ENCODE measurements at places on chromosomes 1 and 21.

- DNase-seq: no peak
Measured at GRCh38 chr1:55869065-55869464, 653.9 kb upstream of the USP24 start.

DNA sequence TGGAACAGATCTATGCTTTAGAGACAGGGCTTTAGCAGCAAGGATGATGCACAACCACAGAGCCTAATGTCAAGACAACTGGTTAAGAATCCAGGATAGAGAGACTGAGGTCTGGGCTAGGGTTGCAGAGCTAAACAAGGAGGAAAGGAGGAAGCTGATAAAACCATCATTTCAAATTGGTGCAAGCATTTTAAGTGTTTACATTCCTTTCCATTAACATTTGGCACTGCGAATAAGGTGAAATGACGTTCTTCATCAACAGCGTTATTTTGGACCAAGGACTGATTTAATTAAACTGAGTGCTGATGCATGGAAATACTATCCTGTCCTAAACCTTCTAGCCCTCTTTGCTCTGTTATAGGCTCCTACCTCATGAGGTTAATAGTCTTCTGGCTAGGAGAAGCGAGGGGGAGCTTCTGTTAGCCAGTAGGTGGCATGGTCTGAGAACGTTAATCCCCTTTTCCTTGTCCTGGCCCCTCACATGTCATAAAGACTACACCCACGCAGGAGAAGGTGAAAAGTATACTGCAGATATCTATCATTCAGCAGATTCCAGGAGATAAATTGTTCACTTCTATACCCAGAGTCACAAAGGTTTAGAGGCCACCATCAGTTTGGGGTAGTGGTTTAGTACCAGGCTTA lies 7.6 kb upstream of the C1orf21 start:
- no peak for DNase-seq

DNA sequence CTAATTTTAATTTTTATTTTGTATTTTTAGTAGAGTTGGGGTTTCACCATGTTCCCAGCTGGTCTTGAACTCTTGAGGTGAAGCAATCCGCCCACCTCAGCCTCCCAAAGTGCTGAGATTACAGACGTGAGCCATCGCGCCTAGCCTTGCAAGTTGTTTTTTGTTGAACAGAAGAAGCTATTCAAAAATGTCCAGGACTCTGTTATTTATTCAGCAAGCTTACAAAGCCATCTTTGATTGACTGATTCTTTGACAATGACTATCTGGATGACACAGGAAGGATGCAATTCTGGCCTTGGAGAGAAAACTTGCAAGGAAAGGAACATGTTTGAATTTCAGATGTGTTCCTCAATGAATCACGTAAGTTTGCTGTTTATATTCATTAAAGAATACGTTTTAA lies 63.5 kb downstream of the MAP3K7CL start:
- no peak for DNase-seq

- DNase-seq: no peak
Measured at GRCh38 chr1:50175719-50176639, 67.3 kb downstream of the ELAVL4 start.

GRCh38 chr1:18288722-18289121 lies 181.1 kb downstream of the IGSF21 start:
- DNase-seq: no peak

- no peak for DNase-seq
Measured at GRCh38 chr1:198186916-198187580, 30.2 kb downstream of the NEK7 start.

DNA sequence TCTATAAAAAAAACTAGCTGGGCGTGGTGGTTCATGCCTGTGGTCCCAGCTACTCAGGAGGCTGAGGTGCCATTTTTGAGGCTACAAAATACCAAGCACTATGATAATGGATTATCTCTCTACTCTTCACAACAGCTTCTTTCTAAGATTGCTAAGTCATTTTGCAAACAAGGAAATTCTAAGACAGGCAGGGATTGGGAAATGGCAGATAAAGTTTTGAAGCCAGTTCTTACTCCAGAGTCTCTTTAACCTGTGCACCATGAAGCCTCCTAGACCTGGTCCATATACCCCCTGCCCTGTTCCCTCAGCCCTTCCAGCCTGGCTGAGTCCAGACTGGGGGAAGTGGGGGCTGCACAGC lies 39.5 kb upstream of the DMBX1 start:
- no peak for DNase-seq

GRCh38 chr1:3650248-3651025 lies 534 bp upstream of the WRAP73 start:
- DNase-seq: no peak

GRCh38 chr1:113041569-113042284 lies 31.3 kb upstream of the LRIG2 start:
- DNase-seq: no peak

DNA sequence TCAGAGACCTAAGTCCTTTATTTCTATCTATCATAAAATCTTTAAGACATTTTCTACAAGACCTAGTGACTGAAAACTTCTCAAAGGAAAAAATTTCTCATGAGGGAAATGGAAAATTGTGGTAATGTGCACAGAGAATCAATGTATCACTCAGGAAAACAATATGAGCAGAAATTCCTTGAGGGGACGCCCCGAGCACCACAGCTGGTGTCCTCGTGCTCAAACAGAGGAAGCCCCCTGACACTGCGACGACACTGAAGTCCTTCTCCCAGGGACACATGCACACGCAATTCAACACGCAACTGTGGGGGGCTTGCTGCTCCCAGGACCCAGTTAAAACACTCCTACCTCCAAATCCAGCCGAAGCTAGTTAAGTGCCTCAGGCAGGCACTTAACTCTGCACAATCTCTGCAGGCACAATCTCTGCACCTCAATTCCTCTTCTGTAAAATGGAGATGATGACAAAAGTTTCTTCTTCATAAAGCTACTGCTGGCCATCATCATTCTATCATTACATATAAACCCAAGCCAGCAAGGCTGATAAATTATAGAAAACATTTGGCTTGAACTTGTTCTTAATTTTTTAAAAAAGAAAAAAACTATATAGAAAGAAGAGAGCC lies 16.0 kb downstream of the ZBTB17 start:
- no peak for DNase-seq

DNA sequence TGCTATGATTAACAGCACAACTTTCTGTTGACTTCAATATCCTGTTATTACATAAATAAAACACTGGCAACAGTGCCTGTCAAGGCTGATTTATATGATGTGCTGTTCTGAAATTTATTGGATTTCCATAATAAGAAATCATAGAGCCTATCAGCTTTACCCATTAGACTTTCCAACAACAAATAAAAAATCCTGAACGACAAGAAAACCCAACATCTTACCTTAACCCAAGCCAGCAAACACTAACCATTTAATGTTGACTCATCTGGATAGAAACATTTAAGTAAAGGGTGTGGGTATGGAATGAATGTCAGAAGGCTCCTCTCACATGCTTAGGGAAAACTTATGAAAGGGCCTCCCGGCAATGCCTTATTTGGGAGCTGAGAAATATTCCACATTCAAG lies 165.1 kb downstream of the SLC45A1 start:
- no peak for DNase-seq

DNA sequence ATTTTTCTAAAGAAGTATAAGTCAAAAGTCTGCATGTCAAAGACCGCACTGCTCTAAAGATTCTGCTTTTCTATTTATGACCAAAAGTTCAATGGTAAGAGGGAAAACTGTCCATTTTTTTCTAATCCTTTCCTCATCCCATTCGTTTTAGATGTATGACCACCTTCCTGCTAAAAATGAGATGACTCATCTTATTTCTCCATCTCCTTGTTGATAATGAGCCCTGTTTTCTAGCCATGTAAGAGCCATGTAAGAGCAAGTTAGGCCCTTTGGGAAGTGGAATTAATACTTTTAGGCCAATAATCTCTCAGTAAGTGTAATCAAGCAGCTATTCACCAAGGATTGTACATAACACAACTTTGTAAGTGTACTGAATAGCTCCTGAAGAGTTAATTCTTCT lies 475.6 kb upstream of the B3GALT2 start:
- no peak for DNase-seq

DNA sequence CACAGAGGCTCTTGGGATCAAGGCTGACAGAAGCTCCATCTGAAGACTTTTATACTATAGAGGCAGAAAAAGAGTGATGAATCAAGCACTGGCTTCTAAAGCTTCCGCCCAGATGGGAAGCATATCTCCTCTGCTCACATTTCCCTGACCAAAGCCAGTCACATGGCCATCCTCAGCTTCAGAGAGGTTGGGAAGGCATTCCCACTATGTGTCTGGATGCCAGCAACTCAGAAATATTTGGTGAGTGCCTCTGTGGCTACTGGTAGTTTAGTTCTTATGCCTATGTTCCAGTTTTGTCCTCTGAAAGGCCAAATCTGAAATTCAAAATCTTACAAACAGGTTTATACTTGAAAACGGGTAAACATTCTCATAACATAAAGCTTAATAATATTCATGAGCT lies 9.9 kb upstream of the DISC1 start:
- no peak for DNase-seq

GRCh38 chr1:81369833-81370232 lies 430.9 kb upstream of the ADGRL2 start:
- DNase-seq: no peak

DNA sequence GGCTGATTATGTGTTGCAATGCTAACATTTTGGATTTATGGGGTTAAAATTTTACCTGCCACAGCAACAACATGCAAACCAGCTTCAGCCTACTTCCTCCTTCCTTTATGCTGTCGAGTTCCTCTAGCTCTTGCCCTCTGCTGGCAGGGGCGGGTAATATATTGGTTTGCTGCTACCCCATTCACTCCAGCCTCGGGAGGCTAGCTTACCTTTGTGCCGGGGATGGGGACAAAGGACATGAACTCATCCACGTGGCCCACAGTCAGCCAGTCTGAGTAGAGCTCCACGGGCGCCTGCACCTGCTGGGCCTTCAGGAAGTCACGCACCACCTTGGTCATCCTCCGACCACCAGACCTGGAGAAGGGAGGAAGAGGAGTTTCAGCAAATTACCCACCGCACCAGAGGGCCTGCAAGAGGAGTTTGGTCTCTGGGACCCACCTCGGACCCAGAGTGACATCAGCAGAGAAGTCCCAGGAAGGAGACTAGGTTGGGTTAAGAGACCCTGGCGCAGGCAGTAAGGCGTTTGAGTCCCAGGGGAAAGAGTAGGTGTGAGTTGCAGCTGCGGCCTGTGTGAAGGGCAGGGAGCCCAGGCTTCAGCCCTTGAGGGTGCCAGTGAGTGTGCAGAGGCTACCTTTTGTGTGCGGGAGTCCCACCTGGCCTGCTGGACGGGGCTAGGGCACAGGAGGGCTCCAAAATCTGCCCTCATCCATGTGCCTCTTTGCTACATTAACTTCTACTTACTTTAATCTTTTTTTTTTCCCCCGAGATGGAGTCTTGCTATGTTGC lies 21.8 kb upstream of the SDHB start:
- no peak for DNase-seq

DNA sequence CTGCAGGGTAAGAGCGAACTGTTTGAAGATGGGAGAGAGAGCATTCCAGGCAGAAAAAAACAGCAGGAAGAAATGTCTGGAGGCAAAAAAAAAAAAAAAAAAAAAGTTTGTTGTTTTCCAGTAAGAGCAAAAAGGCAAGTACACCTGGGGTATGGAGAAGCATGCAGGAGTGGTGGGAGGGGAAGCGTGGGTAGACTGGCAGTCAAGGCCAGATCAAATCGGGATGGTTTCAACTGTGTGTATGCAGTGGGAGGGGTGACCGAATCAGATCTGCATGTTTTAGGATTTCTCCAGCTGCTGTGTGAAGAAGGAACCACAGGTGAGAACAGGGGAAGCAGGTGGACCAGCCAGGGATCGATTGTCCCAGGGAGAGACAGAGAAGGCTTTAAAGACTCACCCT lies 34.7 kb downstream of the CSMD2 start:
- no peak for DNase-seq

- no peak for DNase-seq
Measured at GRCh38 chr1:3940754-3941345, 40.8 kb upstream of the C1orf174 start.

DNA sequence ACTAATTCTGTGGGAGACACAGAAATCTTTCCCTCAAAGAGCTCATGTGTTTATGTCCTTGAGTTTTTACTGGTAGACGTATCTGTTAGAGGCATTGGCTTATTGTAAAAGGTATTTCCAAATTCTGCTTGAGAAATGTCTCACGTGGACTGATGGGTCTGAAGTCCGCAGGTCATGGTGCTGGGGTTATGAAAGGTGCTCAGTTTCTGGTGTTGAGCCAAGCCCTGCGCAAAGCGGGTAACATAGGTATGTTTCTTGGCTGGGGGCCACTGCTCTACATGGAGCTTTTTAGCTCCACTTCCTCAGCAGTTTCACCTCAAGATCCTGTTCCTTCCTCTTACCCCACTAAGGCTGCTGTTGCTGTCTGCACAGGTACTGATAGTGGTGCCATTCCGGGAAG lies 10.8 kb downstream of the UTP25 start:
- no peak for DNase-seq

DNA sequence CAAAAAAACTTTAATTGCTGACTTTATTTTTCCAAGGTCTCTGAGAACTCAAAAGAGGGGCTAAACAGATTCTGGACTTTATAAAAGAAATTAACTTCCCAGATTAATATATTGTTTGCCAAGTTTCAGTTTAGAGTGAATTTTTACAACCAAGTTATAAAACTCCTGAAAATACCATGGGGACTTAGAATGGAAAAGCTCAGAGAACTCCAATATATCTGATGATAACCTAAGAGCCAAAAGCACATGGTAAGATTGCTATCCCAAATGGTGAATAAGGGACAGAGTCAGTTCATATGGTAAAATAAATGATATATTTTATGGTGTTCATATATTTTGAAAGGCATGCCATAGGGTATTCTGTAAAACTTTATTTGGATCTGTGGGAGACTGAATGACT lies 470.9 kb downstream of the TTLL7 start:
- no peak for DNase-seq

DNA sequence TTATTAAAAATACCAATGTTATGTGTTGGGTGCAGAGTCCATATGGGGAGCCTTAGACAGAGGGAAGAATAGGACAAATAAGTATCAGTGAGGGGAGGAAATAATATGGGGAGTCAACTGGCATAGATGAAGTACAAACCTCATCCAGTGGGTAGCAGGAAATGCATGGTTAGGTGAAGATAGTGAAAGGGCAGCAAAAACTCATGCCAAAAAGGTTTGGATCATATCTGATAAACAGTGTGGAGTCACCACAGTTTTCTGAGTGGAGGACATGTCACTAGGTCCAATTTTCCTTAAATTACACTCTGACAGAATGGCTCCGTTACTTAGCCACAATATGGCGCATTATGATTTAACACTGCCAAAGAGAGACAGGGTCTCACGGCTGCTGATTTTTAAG lies 10.3 kb downstream of the DUSP23 start:
- DNase-seq: no peak

GRCh38 chr1:154350383-154350782 lies 25.1 kb downstream of the ATP8B2 start:
- DNase-seq: no peak

- no peak for DNase-seq
Measured at GRCh38 chr1:59016390-59016789, 232.5 kb upstream of the JUN start.

DNA sequence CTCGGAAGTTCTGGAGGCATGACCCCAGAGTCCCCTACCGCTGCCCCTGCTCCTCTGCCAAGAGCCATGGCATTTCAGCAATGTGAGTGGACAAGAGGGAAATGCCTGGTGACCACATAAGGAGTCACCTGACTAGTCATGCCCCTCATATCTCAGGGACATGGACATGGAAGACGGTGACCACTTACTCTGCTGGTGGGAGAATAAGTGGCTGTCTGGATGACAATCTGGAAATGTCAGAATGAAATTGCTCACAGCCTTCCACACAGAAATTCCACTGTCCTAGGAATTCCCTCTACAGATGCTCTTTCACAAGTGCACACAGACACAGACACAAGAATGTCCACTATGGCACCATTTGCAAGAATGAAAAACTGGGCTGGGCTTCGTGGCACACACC lies 24.3 kb upstream of the PLEKHG5 start:
- DNase-seq: no peak

Data from activated T-helper 1 cell treated with anti-CD3 and anti-CD28 coated beads, Interleukin-12 subunit alpha, Interleukin-12 subunit beta, Interleukin-2, Interleukin-4 antibody, amounts not matched to agents 30 ng/mL and 10 ng/mL and 1 ng/mL, durations not matched to agents 14 hours and 24 hours and 36 hours (primary cell).